ENCODE measurements at places on chromosomes 2 and 18.
A peak's percentile ranks its signal among the peaks of the same experiment; 100 is the strongest.

DNA sequence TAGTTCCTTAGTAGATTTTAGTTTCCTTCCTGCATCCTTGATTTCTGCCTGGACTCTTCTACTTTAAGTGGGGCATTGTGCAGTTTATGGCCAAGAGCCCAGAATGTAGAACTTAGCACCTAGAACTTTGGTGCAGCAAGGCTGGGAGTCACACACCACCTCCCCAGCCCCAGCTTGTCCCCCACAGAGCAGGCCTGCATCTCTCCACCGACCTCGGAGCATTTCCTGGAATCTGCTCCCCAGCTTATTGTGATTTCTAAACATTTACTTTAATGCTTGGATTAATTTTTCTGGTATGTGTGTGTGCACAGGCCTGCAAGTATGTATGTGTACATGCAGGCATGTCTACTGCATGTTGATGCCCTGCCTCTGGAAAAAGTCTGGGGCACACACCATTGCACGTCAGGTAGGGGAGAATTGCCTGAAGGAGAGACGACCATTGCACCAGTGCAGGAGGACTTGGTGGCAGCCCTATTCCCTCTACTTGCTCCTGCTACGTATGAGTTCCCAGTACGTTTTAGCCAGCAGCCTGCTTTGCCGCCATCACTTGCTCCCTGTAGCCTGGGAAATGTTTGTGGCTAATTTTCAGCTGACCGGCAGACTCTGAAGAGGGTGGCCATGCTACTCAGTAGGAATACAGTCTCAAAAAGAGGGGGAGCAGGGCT lies 419.9 kb upstream of the HS6ST1 start:
- DNase-seq, result no peak

DNA sequence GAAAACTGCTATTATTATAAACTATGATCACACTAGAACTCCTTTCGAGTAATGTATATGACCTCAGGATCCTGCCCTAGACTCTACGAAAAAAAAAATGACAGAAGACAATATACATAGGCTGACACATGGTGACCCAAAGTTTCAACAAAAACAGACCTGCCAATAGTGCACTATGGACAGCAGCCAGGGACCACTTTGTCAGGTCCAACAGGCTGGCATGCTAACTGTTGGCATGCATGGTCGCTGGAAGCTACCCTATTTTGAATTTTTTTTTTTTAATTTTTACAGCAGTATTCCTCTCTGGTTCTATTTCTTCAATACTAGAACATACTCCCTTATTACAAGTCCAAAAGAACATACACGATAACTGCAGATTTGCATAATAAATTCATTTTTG lies 38.1 kb downstream of the REV1 start:
- DNase-seq, result no peak

- peak; percentile 15 for DNase-seq
Observed at GRCh38 chr2:204145263-204145751, 208.7 kb downstream of the ICOS start.

DNA sequence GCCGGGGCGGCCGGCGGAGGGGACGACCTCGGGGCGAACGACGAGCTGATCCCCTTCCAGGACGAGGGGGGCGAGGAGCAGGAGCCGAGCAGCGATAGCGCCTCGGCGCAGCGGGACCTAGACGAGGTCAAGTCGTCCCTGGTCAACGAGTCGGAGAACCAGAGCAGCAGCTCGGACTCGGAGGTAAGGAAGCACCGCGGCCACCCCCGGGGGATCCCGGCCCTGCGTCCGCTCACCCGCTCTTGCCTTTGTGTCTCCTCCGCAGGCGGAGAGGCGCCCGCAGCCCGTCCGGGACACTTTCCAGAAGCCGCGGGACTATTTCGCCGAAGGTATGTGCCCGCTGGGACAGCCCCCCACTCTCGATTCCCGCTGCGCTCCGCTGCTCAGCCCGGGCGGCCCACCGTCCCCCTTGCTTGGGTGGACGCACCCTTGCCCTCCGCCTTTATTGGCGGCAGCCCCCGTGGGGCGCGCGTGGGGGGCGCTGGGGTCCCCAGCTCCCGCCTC lies 611 bp downstream of the TCF7L1 start:
- DNase-seq, result no peak

GRCh38 chr2:27182346-27182745 lies 29.5 kb upstream of the ATRAID start:
- no peak for DNase-seq
